ENCODE measurements at places on chromosomes 4 and X.

DNA sequence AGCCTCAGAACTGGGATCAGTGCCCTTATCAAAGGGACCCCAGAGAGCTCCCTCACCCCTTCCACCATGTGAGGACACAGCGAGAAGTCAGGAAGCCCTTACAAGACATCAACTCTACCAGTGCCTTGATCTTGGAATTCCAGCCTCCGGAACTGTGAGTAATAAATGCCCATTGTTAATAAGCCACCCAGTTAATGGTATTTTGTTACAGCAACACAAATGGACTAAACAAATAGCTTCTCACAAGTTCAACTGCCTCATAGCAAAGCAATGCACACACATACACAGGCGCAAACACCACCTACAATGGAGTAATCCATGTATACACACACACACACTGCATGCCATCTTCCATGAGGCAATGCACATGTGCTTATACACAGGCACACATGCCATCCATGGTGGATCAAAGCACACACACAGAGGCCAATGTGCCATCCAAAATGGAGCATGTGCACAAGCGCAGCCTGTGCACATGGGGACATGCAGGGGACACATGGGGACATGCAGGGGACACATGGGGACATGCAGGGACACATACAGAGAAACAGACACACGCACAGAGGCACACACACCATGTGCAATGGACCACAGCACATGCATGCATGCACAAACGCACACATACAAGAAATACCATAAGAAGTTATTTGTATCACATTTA, 137.6 kb upstream of the TBL1X start:
- DNase-seq: no peak

- DNase-seq: no peak
Measured at GRCh38 chr4:83259586-83259985, 25.0 kb downstream of the COQ2 start.

DNA sequence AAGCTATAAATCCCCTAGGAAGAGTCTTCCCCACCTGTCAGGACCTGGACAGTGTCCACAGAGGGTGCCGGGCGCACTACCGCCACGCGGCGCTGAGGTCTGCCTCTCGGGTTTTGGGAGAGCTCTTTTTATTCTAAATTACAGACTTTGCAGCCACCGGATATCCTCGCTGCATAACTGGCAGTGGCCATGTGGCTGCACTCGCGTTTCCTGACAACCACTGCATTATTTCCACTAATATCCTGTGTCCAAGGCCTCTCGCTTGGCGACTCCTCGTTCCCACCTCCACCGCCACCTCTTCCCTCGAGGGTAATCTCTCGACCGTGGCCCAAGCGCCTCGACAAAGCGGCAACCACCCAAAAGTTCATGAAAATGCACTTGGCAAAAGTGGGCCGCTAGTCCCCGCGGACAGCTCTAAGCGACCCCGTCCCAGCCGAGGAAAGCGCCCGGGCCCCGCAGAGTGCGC, 512 bp upstream of the TMEM131L start:
- peak; percentile 57 for DNase-seq

GRCh38 chrX:155231163-155231562, 14.9 kb downstream of the VBP1 start:
- no peak for DNase-seq

DNA sequence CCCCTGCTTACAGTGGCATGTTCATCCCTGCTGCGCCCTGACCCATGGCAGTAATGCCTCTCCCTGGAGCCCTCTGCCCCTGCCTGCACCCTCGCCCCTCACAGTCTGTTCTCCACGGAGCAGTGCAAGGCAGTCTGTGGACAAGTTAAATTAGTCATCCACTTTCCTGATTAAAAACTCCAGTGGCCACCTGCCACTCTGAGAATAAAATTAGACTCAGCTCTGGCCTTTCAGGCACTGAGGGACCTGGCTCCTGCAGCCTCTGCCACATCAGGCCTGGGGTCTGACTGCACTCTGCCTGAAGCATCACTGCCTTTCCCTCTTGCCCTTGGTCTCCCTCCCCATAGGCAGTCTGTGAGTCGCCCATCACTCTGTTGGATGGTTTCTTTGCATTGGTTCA, 53.6 kb downstream of the GRK4 start:
- DNase-seq: no peak

- no peak for DNase-seq
Measured at GRCh38 chr4:182604161-182604622, 313.0 kb downstream of the DCTD start.

- DNase-seq: no peak
Measured at GRCh38 chrX:110276778-110277177, 41.1 kb downstream of the AMMECR1 start.

- no peak for DNase-seq
Measured at GRCh38 chr4:21134994-21135393, 434.7 kb downstream of the PACRGL start.

DNA sequence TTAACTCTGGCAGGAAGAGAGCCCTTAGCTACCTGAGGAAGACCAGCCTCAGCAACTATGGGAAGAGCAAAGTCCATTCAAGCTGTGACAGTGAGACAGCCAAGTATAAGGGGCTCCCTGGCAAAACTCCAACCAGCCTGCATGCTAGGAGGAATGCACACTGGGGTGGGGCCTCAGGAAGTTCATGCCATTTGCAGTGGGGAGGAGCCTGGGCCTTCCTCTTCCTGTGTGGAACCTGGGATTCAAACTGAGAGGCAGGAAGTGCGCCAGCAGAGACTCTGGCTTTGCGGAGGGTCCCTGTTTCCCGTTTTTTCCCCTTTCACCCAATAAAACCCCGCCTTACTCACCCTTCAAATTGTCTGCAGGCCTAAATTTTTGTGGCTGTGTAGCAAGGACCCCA, 33.0 kb downstream of the TFDP3 start:
- no peak for DNase-seq

DNA sequence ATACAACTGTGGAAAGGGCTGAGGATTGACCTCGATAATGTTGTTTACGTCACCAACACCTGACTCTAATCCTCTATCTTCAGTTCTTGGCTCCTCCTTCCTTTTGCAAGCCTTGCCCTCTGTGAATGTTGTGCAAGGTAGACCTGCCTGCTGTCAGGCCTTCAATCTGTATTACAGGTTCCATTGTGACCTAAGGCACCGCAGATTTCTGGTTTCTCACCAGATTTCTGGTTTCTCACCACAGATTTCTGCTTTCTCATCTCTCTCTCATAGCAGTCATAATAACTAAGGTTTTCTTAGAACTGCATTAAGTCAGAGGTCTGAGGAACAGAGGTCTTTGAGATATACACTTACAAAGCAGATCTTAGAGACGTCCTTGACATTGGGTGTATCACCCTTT, 51.5 kb upstream of the ETNPPL start:
- no peak for DNase-seq

- no peak for DNase-seq
Measured at GRCh38 chrX:12489341-12489740, 301.9 kb upstream of the PRPS2 start.

DNA sequence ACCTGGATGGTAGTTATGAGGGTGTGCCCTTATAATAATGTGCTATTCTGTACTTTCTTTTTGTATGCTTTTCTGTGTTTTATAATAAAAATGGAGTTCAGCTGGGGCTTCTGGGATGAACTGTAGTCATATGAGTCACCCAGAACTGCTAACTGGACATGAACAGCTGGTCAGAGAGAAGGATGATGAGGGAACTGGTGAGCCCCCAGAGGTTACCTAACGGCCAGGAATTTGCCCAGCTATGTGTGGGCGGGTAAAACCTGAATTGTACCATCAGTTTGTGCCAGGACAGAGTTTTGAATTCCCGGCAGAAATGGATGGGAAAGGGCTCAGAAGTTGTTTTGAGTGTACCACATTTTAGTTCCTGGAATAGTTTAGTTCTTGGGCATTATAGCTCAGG, 138.0 kb upstream of the USP9X start:
- peak; percentile 39 for DNase-seq

GRCh38 chr4:68617003-68617698, 41.0 kb upstream of the UGT2B17 start:
- no peak for DNase-seq

- DNase-seq: no peak
Measured at GRCh38 chr4:74206088-74206825, 48.3 kb downstream of the MTHFD2L start.

- no peak for DNase-seq
Measured at GRCh38 chrX:81168391-81168790, 33.3 kb downstream of the HMGN5 start.

DNA sequence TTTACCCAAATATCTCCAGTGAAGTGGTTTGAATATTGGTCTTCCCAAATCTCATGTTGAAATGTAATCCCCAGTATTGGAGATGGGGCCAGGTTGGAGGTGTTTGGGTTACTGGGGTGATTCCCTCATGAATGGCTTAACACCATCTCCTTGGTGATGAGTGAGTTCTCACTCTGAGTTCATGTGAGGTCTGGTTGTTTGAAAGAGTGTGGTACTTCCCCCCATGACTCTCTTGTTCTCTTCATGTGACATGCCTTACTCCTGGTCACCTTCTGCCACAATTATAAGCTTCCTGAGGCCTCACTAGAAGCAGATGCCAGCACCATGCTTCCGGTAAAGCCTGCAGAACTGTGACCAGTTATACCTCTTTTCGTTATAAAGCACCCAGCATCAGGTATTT, 32.9 kb upstream of the OTUD4 start:
- no peak for DNase-seq

GRCh38 chr4:169185133-169185956, 85.4 kb downstream of the SH3RF1 start:
- DNase-seq: no peak

- DNase-seq: no peak
Measured at GRCh38 chr4:111685205-111685604, 460.0 kb upstream of the FAM241A start.

DNA sequence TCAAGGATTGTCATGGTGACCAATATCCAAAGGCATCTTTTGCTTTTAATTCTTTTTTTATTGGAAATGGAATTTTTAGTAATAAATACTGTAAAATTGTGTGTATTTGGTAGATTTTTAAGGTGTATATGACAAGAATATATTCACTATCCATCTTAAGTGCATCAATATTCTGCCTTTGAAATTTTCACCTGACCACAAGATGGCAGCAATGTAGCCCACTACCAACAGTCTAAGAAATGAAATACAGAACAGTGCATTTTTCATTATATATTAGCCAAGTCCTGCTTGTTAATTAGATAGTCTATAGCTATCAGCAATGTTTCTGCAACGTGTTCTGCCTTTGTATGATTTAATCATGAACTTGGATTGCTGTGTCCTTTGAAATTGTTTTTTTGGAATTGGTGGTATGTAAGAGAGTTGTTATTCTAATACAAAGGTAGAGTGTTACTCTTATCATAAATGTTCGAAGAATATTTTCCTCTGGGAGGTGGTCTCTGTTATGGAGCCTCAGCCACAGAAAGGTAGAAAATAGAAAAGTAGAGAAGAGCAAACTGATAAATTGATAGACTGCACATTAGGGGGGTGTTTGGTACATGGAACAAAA, 38.2 kb downstream of the HPGDS start:
- DNase-seq: peak; percentile 9

DNA sequence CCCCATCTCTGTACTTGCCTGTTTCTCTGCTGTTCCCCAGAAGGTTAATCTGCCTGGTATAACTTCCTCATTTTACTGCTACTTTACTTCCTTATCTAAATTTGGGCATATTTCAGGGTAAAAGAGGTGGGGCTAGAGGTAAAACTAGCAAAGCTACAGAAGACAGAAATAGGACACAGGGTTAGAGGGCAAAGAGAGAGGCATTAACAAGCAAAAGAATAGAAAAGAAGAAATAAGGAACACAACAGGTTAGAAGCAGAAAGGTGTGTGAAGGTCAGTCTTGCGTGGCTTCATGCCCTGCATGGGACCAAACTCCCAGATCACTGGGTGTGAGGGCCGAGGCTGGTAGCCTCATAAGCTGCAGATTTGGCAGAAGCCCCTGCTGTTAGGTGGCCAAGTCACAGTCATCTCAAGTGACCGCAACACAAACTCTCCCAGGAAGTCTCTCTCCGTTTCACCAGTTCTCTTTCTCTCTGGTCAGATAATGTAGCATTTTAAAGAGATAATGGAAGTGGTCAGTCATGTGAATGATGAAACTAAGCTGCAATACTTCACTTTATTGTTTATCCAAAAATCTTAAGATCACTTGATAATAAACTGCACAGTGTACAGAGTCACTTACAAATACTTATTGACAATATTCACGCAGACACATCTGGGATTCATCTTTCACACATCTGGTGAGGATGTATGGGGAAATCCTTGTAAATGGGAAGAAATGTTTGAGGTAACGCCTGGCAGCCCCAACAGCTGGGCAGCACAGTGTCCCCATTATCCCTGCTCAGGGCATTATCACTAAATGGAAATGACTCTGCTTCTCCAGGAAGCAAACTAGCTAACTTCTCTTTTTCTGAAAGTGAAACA, 16.4 kb downstream of the TMEM154 start:
- DNase-seq: no peak

GRCh38 chr4:110106931-110107296, 91.5 kb downstream of the ELOVL6 start:
- peak; percentile 7 for DNase-seq

DNA sequence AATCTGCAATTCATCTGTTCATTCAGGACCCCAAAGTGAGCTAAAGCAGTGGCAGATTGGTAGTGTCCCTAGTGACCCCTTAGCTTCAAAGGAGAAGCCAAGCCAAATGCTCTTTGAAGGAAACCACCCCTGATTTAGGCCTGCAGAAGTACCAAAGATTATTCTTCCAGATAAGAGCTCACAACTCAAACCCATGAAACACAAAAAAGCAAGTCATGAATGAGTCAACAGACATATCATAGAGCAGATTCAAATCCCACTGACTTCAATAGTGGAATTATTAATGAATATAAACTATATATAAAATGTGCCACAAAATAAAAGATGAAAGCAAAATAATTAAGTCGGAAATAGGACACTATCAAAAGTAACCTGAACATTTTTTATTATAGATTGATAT, 197.6 kb downstream of the SCFD2 start:
- no peak for DNase-seq

- DNase-seq: peak; percentile 3
Measured at GRCh38 chrX:34332334-34332733, 200.2 kb upstream of the FAM47A start.

- DNase-seq: no peak
Measured at GRCh38 chr4:15003401-15003890, 1.2 kb downstream of the CPEB2 start.

- DNase-seq: no peak
Measured at GRCh38 chrX:132877954-132878536, 80.4 kb downstream of the HS6ST2 start.

DNA sequence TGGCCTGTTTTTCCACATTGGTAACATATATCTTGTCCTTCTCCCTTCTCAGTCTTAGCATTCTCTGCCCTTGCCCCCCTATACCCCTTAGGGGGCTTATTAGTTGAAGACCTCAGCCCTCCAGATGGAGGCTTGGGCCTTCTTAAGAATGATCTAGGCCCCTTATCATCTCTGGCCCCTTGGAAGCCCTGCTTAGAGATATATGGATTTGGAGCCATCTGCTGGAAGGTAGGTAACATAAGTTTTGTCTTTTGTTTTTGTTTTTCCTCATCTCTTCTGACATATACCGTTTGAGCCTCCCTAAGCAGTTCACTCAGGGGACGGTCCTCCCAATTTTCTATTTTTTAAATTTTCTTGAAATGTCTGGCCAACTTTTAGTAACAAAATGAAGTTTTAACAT, 48.3 kb upstream of the NAP1L2 start:
- DNase-seq: no peak

All from HTR-8/SVneo (cell line).